ENCODE measurements at places on chromosomes 7 and 10. TPM values are rescaled to one million over a fixed set of nuclear protein-coding genes. Genes with fewer than 3 reads are reported as not detected.

- no peak for DNase-seq
Measured at GRCh38 chr7:150665896-150666295, 19.6 kb upstream of the GIMAP2 start.

- DNase-seq, result no peak
Measured at GRCh38 chr10:6473901-6474370, 106.1 kb downstream of the PRKCQ start.

Gene RAB19
- total RNA-seq, result 21.9 TPM

Gene WEE2
- total RNA-seq, result not detected

Gene MYH16
- not detected for total RNA-seq

Gene WDFY4
- total RNA-seq, result 1.5 TPM

- no peak for DNase-seq
Measured at GRCh38 chr7:103134836-103135554, 13.9 kb downstream of the NAPEPLD start.

Gene GBX1
- total RNA-seq, result not detected

DNA sequence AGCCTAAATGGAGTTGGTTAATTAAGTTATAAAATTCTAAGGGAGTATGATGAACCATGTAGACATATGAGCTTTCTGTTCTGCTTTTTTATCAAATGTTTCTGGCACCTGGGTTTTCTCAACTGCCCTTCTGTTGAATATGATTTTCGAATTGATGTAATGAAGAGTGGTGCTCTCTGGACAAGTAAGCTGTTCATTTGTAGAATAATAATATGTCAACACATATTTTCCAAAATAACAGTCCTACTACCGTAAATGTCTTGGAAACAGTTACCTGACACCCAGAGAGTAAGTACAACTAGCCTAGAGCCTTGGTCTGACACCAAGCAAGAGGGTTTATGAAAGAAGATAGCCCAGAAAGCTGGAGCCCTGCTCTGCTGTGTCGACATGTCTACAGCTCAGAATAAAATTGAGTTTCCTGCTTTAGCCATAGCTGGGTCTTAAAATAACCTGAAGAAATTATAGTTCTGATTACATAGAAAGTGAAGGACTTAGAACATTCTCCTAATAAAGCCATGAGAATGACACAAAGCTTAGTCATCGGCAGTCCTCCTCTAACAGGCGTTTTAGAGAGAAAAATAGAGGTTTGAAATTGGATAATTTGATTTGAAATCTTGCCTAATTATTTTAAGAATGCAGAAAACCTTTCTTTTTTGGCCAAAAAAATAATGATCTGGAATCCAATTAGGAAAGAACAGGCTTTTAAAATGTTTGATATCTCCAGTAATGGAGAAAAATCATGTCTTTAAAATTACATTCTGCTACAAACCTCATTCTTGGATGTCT is 25.1 kb downstream of the HDAC9 start:
- DNase-seq, result no peak

DNA sequence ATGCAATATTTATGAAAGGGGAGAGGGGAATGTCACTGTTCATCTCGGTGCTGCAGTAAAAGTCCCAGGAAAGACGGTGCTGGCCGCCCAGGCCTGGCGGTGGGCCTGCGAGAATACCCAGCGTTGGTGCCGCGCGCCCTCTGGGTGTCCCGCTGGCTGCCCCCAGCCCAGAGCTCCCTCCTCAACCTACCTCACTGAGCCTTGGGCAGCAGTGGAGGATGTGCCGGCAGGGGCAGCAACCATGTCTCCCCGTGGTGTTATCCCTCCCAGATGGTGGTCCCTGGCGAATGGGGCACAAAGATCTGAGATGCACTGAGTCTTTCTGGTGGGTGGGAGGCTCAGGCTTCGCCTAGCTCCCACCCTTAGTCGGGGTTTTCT is 9.5 kb upstream of the TLX1 start:
- no peak for DNase-seq

Gene MRLN
- total RNA-seq, result not detected

Gene TUBAL3
- 53.9 TPM for total RNA-seq

Gene SLC18A3
- total RNA-seq, result 0.12 TPM

DNA sequence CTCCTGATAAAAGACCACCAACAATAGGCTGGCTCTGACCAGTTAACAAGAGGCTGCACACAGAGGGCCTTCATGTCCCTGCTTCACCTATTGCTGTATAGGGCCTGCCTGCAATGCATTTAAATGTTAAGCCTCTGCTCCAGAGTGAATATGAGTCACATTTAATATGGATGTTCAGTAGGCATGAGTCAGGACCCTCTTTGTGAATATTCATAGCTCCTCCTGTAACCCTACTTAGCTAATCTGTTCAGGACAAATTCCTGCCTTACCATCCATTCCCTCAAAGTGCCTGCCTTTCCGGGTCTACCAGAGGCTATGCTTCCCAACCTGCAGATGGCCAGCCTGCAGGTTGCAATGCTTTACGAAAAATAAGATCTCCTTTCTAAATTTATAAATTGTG is 32.5 kb downstream of the ARHGAP22 start:
- DNase-seq, result no peak

GRCh38 chr10:2839081-2839725 is 228.1 kb upstream of the PFKP start:
- DNase-seq, result no peak

GRCh38 chr7:18402488-18403183 is 92.9 kb upstream of the HDAC9 start:
- no peak for DNase-seq

Gene OR6B1
- total RNA-seq, result not detected
